ENCODE measurements at places on chromosomes 5 and 9.

GRCh38 chr5:32909207-32909606, 198.1 kb downstream of the NPR3 start:
- DNase-seq, result no peak

GRCh38 chr9:135082536-135082935, 4.9 kb upstream of the OLFM1 start:
- no peak for DNase-seq

DNA sequence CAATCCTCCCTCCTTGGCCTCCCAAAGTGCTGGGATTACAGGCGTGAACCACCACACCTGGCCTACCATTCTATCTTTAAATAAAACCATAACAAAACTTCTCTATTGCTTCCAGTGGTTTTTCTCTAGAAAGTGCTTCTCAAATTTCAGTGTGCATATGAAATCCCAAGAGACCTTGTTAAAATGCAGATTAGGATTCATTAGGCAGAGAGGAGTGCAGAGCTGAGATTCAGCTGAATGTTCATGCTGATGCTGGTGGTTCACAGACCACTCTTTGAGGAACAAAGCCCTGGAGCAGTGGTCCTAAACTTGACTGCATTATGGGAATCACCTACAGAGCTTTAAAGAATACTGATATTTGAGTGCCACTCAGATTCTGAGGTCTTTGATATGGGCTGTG, 28.2 kb downstream of the CARD6 start:
- no peak for DNase-seq

- no peak for DNase-seq
Measured at GRCh38 chr9:37105234-37105633, 15.1 kb upstream of the ZCCHC7 start.

GRCh38 chr9:80867731-80868130, 821.6 kb downstream of the TLE1 start:
- no peak for DNase-seq

DNA sequence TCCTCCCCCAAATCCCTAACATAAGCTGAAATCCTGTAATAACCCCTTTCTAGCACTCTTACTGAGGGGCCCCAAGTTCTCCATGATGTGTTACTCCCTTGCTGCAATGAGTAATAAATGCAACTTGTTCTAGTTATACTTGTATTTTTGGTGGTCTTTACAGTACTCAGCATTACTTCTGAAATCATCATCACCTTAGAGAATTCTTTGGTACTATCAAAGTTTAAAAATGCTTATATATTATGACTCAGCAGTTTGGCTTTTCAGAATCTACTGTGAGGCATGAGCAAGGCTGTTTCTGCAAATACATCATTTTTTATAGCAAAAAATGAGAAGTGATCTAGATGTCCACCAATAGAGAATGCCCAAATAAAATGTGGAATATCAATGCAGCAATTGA, 20.7 kb upstream of the ROPN1L start:
- DNase-seq, result no peak

DNA sequence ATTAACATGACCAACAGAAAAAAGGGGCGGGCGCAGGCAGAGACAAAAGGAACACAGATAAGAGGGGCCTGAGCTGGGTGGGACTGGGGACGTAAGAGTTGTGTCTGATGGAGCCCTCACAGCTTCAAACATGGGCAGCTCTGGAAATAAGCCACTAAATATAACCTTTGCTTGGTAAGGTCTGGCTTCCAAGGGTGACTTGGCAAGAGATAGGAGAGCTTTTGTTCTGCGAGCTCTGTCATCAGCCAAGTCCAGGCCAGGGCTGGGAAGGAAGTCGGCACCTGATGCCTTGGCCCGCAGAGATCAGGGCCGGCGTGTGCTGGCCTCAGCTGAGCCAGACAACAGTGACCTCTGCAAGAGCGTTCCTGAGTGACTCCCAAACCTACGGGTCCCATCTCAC, 11.8 kb downstream of the TRUB2 start:
- DNase-seq, result no peak

DNA sequence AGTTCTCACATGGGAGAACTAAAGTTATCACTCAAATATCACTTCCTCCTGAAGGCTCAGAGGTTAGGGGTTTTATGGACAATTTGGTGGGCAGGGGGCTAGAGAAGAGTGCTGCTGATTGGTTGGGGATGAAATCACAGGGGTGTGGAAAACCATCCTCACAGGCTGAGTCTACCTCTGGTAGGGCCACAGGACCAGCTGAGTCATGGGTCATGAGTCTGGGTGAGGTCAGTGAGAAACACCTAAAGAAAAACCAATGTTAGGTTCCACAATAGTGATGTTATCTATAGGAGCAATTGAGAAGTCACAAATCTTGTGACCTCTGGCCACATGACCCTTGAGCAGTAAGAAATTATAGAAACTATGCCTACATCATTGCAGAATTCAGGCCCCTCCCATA, 203.3 kb upstream of the TARS1 start:
- no peak for DNase-seq

- no peak for DNase-seq
Measured at GRCh38 chr5:32597041-32597629, 11.8 kb downstream of the SUB1 start.

Data from activated CD8-positive, alpha-beta T cell treated with anti-CD3 and anti-CD28 coated beads, Interleukin-2, amount 10 ng/mL, durations not matched to agents 7 days and 5 days (primary cell).